Stimulated activated CD8-positive, alpha-beta memory T cell treated with anti-CD3 and anti-CD28 coated beads, Interleukin-12 subunit alpha, Interleukin-12 subunit beta, amount 100 ng/mL, for 4 hours (primary cell): ENCODE measurements at places on chromosomes 6 and 20.

- no peak for DNase-seq
Measured at GRCh38 chr20:61131944-61132343, 120.1 kb upstream of the CDH4 start.

DNA sequence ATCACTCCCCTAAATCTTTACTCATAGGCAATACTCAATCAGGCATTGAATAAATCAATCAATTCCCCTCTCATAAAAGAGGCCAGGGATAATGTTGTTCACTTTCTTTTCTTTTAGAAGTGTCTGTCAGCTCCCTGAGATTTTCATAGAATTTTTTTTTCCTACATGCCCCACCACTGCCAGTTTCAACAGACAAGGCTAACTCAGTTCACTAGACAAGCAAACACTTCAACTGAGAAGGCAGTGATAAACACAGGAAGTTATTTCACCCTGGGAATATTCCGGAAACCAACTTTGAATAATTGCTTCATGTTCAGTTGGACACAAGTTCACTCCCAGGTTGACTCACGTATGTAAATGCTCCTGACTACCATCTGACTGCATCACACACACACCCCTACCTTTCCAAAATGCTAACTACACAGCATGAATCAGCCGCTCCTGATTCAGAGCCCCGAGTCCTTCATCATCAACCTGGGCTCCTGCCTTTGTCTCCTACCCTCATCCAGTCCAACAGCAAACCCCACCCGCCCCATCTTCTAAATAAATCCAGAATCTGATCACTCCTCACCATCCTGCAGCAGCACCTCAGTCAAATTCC, 143.9 kb downstream of the BCAS1 start:
- DNase-seq = no peak

- DNase-seq = no peak
Measured at GRCh38 chr20:50343490-50344179, 153.0 kb downstream of the CEBPB start.

DNA sequence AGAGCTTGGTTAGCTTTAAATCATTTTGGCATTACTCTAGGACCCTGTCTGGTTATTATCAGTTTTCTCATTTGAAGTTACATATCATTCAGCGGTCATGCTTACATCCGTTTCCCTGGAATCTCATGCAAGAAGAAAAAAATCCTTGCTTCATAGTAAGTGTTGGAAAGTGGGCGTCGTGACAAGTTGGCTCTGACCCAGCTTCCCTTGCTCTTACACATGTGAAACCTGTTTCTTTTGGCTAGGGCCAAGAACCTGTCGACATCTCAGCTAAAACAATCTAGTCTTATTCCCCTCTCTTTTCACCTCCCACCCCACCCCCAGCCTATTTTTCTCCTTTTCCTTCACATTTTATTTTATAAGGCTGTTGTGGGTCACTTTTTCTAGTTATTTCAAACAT, 45.5 kb downstream of the ANKS1A start:
- DNase-seq = no peak

DNA sequence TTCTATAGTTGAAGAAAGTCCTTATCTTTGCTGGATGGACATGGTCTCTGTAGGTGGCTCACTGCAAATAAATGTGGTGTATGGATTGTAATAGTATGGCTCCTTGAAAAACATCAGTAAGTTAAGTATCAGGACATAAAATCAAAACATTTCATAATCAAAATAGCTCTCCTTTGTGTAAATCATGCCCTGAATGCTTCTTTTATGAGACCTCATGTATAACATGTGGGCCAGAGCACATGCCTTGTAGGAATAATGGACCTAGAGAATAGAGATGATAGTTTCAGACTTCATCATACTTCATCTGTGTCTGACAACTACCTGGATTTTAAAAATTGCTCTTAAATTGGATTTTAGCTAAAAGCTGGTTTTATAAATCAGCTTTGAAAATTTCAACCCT, 159.9 kb downstream of the ASCC3 start:
- DNase-seq = no peak
